ENCODE measurements at places on chromosomes 1 and 21.

- DNase-seq: no peak
These were observed 5.8 kb downstream of the FOXD3 start for GRCh38 chr1:63328122-63328521.

DNA sequence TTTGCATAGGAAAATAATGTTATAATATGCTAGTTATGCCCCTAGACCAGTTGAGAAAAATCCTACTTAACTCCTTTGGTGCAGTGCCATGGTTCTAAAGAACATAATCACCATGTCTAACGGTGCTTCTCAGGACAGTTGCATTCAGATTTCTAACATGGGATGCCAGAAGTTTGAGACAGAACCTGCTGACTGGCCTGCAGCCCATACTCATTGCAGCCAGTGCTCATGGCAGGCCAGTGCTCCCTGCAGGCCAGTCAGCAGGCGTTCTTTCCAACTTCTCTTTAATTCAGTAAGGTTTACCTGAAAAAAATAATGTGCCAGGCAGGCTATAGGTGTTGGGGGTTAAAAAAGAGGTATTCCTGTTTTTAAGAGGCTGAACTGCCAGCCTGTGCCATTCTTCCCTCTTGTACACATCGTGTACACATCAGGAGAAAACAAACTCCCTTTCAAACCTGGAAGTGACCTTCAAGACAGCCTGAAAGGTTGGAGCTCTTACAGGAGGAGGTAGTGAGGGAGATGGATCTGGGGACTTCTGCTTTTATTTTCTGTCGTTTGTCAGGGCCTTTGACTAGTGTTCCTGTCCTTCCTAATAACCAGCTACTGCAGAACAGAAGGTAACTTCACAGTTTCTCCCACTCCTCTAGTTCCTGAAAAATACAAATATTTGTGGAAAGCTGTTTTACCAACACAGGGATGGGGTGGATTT is 146.0 kb upstream of the MAGI3 start:
- no peak for DNase-seq

DNA sequence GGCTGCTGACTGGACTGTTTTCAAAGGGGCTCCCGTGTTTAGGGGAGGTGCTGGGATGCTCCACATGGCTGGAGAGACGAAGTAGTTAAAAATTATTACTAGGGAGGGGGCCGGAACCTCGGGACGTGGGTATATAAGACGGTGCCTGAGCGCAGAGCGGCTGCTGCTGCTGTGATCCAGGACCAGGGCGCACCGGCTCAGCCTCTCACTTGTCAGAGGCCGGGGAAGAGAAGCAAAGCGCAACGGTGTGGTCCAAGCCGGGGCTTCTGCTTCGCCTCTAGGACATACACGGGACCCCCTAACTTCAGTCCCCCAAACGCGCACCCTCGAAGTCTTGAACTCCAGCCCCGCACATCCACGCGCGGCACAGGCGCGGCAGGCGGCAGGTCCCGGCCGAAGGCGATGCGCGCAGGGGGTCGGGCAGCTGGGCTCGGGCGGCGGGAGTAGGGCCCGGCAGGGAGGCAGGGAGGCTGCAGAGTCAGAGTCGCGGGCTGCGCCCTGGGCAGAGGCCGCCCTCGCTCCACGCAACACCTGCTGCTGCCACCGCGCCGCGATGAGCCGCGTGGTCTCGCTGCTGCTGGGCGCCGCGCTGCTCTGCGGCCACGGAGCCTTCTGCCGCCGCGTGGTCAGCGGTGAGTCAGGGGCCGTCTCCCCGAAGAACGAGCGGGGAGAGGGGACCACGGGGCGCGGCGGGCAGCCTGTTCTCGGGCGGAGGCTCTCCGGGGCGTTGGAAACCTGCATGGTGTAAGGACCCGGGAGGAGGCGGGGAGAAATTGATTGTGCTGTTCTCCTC is at the start of gene CHODL:
Gene CHODL, plus strand, starts transcription at position 163 of the 793 bp plus-strand sequence. Its CDS starts 391 bp downstream, at position 554.
- peak; percentile 75 for DNase-seq

GRCh38 chr1:3940754-3941345 is 40.8 kb upstream of the C1orf174 start:
- no peak for DNase-seq

- DNase-seq: no peak
These were observed 337.7 kb downstream of the SIPA1L2 start for GRCh38 chr1:232292239-232292638.

Measured in muscle of arm (tissue), 14 donors.